RKO (cell line): ENCODE measurements at places on chromosomes 3 and 15.

DNA sequence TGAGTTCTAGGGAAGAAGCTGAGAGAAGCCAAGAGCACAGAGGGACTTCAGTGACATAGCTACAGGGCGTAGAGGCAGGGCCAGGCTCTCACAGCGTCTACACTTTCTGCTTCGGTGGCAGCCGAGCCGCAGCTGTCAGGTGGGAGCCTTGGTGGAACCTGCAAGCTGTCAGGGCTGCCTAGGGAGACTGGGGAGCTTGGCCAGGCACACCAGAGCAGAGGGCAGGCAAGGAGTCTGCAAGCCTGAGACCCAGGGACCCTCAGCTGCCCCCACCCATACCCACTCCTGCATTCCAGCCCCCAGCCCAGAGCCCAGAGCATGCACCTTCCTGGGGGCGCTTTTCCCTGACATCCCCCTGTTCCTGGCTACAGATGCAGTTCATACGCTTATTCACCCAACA, 13.4 kb upstream of the KLF15 start:
- DNase-seq, result no peak

DNA sequence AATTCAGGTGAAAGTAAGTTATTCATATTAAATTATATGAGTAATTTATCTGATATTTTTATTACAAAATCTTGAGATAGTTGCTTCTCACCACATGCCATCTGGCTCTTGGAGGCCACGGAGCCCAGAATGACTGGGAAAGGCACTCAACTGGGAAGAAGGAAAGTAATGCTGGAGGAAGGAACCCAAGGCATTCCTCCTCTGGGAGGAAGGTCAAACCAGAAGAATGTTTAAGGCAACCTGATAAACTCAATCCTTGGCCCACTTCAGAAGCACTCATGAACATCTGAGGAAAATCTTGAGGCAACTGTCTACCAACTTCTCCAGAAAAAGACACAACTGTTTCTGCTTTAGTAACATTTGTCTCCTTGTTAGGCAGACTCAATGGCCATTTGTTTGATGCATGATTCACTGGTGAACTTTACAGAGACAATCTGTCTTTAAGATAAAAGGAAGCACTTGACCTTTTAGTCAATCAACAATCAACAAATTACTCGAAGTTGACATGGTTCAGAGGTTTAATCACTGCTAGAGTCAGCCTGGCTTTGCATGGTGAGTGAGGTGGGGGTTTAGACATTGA, 261.4 kb upstream of the MME start:
- DNase-seq, result no peak

DNA sequence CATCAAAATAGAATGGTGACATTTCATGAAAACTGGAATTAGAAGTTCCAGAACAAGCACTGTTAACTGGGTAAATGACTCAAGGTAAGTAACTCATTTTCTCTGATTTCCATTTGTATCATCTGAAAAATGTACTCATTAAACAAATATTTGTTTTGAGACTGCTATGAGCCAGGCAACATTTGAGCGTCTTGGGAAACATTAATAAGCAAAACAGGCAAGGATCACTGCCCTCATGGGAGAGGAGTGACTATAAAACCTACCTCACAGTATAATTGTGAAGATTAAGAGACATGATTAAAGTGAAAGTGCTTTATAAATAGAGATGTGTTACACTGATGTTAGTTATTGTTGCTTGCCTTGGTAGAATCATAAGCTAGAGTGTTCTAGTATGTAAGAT, 711.8 kb upstream of the UBE2E2 start:
- DNase-seq, result no peak

DNA sequence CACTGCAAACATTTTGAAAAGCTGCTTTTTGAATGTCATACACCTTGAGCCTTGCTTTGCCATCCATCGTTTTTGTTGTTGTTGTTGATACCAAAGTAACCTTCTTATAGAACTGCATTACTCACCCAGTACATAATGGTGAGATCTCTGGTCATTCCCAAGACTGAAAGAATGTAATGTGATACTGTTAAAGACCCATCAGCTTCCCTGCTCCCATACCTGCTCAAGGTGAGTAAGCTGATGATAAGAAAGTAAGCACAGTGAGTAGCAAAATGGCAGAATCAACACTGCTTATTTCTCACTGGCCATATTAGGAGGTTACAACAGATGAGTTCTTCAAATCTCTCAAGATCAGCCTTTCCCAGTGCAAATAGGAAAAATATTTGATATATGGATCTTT, 89.8 kb downstream of the CADPS start:
- no peak for DNase-seq

- DNase-seq, result no peak
Measured at GRCh38 chr3:109900783-109901182, 563.4 kb upstream of the DPPA4 start.

DNA sequence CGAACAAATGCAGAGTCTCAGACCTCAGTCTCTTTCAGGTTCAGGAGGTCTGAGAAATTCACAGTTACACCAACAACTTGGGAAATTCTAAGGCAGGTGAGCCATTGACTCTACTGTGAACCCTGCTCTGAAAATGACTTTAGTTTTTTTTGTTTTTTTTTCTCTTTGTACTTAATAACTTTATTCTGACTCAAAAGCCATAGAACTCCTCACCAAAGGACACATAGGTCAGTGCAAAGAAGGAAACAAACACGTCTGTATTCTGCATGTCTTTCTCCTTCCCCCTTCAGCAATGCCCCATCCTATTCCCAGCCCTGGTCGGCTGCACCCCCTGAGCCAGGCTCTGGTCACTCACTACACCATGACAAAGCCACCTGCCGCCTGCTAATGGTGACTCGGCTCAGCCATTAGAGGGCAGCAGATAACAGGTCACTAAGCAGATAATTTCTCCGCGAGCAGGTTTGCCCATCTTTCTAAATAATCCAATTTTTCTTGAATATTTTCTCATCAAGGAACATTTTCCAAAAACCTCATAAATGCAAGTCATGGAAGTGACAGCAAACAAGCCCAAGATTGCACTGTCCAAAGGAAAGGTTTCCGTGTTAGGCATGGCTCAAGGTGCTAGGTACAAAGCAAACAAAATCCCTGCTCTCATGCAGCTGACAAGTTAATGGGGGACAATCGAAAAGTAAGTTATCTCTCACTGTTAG, 37.7 kb downstream of the TM4SF4 start:
- peak; percentile 78 for DNase-seq

GRCh38 chr3:30282154-30282696, 324.2 kb upstream of the TGFBR2 start:
- peak; percentile 21 for DNase-seq
